ENCODE measurements at places on chromosomes 1 and 21.
A peak's percentile ranks its signal among the peaks of the same experiment; 100 is the strongest.

DNA sequence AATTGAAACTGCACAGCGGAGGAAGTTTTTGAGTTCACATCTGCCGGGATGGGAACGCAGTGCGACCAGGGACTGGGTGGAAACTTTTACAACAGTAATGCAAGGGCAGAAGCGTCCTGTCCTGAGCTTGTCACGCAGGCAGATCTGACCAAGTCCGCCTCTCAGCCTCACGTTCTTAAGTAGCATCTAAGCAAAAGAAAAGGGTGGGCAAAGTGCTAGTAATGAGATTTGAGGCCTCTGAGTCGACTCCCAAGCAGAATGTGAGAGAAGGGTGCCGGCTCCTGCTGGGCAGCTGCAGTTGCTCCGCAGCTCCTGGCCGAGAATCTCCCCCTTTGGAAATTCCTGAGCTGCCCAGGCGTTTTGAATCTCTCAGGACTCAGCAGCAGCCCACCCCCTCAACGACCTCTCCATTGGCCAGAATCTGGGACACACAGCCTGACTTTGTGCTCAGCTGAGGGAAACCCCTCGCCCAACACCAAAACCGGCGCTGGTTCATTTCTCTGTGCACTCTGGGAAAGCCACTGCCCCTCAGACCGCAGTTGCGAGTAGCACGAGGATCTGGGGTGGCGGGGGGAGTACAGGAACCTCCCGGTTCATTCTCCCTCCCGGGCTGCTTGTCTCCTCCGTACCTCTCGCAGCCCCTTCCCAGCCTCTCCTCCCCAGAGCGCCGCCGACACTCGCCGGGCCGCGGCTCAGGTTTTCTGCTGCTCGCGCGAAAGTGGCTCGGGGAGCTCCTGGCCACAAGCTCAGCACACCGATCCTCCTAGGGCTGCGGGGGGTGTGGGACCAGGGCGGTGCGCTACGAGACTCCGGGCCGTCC, 913 bp upstream of the S1PR1 start:
- peak; percentile 27 for DNase-seq

DNA sequence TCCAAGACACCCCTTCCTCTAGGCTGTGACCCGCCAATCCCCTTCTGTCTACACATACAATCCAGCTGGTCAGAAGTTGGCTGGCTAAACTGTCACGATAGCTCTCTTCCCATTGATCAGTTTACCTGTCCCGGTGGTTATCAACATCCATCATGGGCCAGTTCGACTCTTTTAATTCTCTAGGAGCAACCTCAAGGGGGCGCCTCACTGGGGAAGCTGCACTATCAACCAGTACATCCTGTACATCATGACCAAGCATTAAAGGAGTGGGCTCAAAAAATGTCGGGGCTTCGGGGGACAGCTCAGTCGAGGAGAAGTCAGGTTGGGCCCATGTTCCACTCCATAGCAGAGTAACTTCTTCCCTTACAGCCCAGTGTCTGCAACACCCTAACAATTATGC, 53.2 kb upstream of the B3GALNT2 start:
- no peak for DNase-seq

DNA sequence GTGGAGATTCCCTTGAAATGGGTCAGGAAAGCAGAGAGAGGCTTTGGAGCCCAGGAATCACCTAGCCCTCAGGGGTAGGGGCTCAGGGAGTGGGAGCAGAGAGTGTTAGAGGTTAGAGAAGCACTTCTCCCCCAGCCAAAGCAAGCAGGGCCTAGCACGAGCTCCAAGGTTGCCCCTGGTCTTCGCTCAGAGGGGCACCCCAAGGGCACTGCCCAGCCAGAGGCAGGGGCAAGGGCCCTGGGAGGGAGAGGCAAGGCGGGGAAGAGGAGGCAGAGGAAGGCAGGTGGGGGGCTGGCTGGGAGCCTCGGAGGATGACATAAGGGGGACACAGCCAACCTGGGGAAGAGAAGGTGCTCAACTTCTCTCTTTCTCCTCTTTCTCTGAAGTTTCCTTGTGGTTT, 71.9 kb downstream of the CASZ1 start:
- no peak for DNase-seq

- DNase-seq: no peak
These were observed 17.7 kb downstream of the TMEM201 start for GRCh38 chr1:9606458-9606857.

DNA sequence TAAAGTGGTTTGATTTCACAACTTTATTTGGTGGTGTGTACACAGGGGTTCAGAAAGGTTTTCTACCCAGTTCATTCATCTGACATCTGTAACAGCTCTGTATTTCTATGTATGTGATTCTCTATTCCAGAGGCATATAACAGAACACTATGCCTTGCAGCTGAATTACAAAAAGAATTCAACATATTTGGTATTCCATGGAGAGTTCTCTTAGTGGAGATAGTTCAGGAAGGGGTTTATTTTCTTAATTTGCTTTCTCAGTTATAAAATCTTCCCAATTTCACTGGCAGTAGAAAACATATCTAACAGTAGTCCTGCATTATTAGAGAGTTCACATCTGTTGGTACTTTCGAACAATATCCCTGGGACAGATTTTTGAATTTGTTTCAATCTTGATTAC, 207.9 kb upstream of the LYPLAL1 start:
- DNase-seq: no peak

- DNase-seq: no peak
These were observed 114.6 kb upstream of the KCNJ15 start for GRCh38 chr21:38142224-38142623.

DNA sequence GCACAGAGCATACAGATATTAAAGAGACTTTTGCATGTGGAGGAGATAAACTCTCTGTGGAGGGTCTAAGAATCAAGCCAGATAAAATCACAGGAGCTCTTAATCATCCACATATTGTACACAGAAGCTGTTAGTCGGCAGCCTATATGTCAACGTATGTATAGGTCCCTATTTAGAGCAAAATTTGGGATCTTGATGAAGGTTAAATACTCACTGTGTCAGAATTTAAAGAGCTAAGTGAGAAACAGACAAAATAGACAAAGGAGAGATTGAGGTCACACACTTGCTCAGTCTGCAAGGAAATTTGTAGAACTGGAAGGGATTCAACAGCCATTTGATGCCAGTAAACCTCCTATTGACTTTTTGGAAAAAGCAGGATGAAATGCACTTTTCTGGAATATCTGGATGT, 4.1 kb upstream of the IRF2BP2 start:
- DNase-seq: no peak

DNA sequence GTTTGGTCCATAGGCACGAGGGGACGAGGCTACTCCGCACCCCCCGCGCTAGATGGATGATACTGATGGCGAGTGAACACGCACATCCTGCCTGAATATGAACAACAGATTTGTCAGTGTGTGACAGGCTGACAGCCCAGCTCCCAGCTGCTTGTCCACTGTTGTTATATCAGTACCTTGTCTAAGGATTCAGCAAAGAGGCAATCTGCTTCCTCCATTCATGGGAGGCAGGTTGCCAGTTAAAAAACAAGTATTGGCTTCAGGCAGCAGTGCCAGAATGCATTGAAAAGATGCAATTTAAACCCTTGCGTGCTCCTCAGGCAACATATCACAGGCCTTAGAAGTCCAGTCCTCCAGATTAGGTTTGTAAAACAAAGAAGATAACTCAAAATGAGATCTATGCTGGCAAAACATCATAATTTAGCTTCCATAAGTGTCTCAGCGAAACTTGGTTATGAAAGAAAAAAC, 223.3 kb downstream of the GPATCH2 start:
- no peak for DNase-seq

DNA sequence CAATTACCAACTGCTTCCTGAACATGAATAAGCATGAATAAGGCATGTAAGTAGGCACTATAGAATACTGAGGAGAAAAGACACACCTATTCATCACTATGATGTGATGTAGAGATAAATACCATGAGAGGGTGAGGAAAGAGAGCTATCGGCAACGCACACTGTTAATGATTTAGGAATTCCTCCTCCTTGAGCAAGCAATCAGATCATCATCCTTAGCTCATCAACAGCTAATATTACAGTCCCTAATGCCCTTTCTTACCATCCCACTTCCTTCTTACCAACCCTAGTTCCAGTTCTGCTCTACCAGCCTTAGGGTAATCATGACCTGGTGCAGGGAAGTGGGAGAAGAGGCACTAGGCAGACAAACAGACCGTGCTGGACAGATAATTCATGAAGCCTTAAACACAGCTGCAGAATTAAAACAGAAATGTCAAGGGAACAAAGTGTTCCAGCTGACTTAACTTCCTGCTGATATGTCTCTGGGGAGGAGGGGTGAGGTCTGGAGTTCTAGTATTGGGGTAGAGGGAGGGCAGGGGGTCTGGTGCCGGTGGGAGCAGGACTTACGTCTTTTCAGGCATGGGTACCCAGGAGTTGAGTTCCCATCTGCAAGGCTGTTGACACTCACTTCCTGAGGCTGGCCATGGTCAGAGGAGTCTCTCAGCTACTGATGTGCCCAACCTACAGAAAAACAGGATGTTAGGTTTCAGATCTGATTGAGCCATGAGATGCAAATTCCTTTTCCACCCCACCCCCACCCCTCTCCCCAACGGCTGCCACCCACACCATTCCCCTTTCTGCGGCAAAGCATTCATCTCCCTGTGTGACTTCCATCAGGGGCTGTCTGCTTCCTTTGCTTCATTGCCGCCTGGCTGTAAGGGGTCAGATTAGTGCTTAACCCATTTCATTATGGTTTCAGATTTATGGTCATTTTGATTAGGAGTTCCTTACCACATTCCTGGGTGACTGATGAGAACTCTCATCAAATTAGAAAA, 12.6 kb upstream of the RCSD1 start:
- DNase-seq: no peak

- no peak for DNase-seq
These were observed 65.4 kb upstream of the ARTN start for GRCh38 chr1:43867976-43868740.

DNA sequence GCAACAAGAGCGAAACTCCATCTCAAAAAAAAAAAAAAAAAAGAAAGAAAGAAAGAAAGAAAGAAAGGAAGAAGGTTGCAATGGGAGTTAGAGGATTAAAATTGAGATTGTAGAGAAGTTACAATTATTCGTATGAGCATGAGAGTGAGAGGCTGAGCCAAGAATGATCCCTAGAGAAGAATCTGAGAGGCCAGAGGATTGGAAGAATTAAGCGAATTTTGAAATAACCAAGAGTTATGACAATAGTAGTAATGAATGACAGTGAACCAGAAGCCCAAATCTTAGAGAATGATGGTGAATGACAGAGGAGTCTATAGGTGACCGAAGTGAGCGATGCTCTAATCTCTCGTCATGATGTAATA, 369 bp upstream of the ZYG11B start:
- DNase-seq: no peak

DNA sequence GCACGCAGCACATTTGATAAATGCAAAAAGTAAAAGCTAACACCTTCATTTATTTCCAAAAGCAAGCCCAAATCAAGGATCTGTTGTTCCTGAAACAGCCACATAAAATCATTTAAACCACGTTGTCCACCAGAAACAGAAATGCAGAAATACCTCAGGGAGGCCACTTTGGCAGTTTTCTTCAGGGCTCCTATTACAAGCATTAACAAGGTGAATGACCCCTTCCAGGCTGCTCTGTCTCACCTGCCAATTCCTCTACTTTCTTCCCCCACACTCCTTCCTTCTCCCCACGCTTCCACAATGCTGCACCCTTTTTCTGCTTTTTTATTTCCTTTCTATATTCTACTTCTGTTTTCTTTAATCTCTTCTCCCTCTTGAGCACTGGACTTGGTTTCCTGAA, 55.0 kb upstream of the PTGFRN start:
- no peak for DNase-seq

GRCh38 chr1:152167835-152168534, 9.0 kb upstream of the RPTN start:
- no peak for DNase-seq

GRCh38 chr21:46555225-46555617, 49.7 kb downstream of the S100B start:
- no peak for DNase-seq

- no peak for DNase-seq
These were observed 120.9 kb upstream of the KIAA1614 start for GRCh38 chr1:180791806-180792205.

DNA sequence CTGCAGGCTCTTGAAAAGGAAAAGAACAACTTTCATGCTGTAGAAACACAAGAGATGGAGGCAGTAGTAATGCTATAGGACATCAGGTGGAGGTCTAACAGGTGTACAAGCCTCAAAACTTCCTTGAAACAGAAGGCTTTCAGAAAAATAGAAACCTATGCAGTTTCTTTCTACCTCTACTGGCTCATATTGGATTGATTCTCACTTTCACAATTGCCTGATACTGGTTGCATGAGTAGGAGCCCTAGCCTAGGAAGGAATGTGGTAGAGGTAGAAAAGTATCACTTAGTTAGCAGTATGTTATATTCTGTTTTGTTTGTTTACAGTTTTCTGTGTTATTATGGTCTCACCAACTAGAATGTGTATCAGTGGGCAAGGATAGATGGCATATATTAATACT, 175.4 kb upstream of the GORAB start:
- DNase-seq: no peak

GRCh38 chr1:215761446-215761845, 194.3 kb downstream of the KCTD3 start:
- DNase-seq: no peak

- no peak for DNase-seq
These were observed 25.6 kb upstream of the KAZN start for GRCh38 chr1:14572861-14573260.

DNA sequence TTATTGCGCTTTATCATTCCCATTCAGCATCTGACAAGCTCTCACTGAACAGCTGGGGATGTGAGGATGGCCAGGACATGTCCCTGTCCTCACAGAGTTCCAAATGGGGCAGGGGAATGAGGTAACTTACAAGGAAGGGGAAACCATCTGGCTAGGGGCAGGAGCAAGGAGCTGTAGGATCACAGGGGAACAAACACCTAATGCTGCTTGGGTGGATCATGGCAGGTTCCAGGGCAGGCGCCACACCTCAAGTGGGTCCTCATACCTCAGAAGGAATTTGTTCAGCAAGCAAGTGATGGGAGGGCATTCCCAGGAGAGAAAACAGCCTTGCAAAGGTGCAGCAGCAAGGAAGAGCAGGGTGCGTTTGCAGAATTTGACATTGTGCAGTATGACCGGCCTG, 35.1 kb upstream of the GRIK3 start:
- no peak for DNase-seq

DNA sequence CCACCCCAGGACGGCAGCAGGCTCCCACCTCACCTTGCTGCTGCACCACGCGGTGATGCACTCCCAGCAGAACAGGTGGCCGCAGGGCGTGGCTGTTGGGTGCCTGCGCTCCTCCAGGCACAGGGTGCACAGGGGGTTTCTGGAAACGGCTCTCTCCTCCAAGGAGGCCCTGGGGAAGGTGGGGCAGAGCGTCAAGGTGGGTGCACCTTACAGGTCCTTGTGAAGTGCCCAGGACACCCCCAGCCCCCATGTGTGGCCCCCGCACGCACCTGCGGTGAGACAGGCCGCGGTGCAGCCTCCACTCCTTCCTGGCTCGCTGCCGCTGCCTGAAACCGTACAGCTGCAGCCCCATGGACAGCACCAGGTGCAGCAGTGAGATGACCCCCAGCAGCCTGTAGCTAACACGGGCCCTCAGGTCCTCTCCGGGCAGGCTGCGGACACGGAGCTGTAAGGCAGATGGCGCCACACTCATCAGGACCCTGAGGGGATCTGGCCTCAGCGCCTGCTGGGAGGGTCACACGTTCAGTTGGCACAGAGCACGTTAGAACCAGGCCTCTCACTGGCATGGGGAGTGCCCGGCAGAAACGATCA, 5.8 kb downstream of the PEX10 start:
- DNase-seq: no peak
